ENCODE measurements at places on chromosomes 12 and 14.

DNA sequence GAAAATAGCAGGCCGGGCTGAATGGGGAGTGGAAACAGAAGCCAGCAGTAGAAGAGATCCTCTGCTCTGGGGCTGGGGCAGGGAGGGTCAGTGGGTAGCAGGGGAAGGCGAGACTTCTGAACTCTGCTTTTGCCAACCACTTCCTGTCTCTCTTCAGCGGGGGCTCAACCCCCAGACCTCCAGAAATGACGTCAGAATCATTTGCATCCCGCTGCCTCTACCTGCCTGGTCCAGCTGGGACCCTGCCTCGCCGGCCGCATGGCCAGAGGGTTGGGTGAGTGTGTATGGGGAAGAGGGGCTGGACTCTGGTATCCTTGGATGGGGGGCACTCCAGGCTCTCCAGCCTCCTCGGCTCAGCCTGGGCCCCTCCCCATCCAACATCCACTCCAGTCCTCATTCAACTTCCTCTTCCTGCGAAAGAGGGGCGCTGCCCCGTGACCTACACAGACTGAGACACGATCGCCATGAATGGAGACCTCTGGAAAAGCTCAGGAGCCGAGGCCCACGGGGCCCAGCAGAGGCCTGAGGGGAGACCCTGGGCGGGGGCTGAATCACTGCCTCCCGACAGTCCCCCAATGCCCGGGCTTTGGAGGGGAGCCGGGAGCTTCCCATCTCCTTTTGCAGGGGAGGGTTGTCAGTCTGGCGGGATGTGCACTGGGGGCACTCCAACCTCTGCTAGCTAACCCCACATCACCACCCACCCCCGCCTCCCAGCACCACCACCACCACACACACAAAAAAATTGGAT lies 458 bp upstream of the HOXC4 start:
- no peak for DNase-seq

- DNase-seq: peak; percentile 65
Observed at GRCh38 chr12:89016970-89017778, 335.1 kb downstream of the DUSP6 start.

GRCh38 chr12:113161415-113162016 lies 12.0 kb downstream of the CFAP73 start:
- DNase-seq: no peak

GRCh38 chr14:55188686-55189295 lies 2.6 kb downstream of the DLGAP5 start:
- DNase-seq: no peak

- no peak for DNase-seq
Observed at GRCh38 chr14:102500158-102500662, 9.4 kb downstream of the ANKRD9 start.

GRCh38 chr12:48001505-48002413 lies 2.5 kb downstream of the COL2A1 start:
- DNase-seq: peak; percentile 32

GRCh38 chr12:51009056-51009440 lies 17.1 kb downstream of the SLC11A2 start:
- no peak for DNase-seq

- no peak for DNase-seq
Observed at GRCh38 chr14:90676912-90677311, 139.3 kb downstream of the TTC7B start.

- no peak for DNase-seq
Observed at GRCh38 chr14:99212199-99212598, 59.8 kb downstream of the BCL11B start.

GRCh38 chr12:19681007-19681406 lies 241.7 kb downstream of the AEBP2 start:
- no peak for DNase-seq

DNA sequence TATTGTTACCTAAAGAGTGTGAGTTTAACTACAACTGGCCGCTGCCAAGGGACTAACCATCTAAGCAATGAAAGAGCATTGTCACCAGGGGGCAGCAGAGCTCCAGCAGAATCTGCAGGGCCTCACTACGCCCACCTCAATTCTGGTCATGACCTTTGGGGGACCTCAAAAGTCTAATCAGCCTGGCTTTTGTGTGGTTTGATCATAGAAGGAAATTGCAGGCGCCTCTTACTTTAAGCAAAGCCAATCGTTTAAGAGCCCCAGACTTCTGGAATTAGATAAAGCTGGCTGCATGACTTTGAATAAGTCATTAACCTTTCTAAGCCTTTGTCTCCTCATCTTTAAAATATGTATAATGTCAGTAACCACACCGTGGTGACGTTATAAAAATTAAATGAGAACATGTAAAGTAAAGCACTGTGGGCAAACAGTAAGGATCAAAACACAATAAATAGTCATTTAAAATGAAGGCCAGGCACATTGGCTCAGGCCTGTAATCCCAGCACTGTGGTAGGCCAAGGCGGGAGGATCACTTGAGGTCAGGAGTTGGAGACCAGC lies 58.6 kb downstream of the TBX3 start:
- DNase-seq: peak; percentile 45

GRCh38 chr12:72406111-72406510 lies 133.9 kb downstream of the TRHDE start:
- no peak for DNase-seq

- DNase-seq: no peak
Observed at GRCh38 chr14:96256407-96256806, 397 bp downstream of the BDKRB1 start.

DNA sequence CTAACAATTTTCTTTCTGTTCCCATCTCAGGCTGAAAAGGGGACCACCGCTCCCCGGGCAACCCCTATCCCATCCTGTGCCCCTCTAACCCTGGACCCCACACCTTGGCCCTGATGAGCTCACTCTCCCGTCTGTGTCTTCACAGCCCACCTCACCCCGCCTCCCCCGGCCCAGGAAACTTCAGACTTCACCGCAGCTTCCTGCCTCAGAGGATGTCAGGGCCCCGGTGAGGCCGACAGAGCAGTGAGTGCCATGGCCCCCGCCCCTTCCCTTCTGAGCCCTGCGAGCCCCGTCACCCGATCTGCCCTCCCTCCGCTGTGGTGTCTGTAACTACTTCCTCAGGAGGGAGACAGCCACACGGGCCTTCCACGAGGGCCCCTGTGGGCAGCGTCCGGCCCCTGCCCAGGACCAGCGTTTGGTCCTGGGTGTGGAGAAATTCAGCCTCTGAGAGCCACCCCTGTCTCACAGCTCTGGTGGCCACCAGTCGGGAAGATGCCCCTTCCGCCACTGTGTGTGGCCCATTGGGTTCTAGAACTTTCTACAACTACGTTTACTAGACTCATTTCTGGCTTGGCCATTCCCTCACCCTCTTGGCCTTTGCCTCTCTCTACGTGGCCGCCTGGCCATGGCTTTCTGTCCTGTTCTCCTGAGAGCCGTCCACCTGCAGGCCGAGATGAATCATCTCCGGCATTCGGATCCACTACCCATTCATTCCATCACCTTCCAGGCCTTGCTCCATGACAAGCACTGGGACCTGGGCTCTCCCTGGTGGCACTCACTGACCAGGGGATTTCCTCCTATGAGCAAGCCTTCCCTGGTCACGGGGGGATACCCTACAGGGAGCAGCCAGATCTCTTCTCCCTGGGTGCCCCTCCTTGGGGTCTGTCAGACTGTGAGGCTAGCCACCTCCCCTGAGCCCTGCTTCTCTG lies 3.4 kb downstream of the RHOF start:
- DNase-seq: peak; percentile 47

- DNase-seq: no peak
Observed at GRCh38 chr14:99463974-99464373, 16.7 kb downstream of the SETD3 start.

GRCh38 chr12:3897371-3897971 lies 24.3 kb upstream of the PARP11 start:
- no peak for DNase-seq

DNA sequence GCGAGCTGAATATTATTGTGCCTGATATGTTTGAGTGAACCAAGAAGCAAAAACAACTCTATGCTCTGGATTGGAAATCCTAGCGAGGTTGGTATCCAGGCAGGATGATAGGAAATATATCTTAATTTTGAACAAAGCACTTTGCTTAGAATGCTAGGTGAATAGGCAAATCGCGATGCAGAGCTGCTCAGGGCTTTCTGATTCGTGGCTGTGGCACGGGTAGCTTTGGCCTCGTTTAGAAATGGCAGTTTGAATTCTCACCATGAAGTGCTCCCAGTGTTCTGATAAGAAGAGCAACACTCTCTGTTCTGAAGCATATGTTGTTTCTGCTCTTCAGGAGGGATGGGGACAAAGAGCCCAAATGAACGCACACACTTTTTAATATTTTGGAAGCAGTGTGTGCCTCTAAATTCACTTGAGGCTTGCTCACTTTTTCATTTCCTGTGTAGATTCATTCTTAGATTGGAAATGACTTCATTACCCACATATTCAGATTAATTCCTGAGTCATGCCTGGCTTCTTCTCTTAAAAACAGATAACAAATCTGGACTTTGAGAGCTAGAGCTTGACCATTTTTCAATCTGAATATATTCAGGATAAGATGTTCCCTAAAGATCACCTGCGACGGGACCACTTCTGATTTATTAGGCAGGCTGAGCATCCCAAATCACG lies 200.9 kb downstream of the RPAP3 start:
- no peak for DNase-seq

DNA sequence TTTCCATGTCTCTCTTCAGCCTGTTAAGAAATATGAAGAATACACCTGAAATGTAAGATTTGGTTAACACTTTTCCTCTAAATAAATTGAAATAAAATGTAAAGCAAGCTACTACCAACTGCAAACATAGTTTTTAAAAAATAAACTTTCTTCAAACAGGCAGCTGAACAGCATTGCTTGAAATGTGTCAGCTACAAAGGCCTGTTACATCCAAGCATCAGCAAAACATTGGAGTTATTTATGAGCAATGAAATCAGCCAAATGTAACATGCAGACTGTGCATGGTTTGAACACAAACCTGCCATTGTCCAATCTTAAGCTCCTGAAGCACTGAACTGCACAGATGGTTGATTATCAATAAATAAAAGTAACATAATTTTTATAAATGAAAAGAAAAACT lies 291.3 kb downstream of the ACSS3 start:
- DNase-seq: no peak
